ENCODE measurements at places on chromosomes 1 and 21.
A peak's percentile ranks its signal among the peaks of the same experiment; 100 is the strongest.

- no peak for DNase-seq
Observed at GRCh38 chr1:107889524-107889923, 75.5 kb downstream of the VAV3 start.

DNA sequence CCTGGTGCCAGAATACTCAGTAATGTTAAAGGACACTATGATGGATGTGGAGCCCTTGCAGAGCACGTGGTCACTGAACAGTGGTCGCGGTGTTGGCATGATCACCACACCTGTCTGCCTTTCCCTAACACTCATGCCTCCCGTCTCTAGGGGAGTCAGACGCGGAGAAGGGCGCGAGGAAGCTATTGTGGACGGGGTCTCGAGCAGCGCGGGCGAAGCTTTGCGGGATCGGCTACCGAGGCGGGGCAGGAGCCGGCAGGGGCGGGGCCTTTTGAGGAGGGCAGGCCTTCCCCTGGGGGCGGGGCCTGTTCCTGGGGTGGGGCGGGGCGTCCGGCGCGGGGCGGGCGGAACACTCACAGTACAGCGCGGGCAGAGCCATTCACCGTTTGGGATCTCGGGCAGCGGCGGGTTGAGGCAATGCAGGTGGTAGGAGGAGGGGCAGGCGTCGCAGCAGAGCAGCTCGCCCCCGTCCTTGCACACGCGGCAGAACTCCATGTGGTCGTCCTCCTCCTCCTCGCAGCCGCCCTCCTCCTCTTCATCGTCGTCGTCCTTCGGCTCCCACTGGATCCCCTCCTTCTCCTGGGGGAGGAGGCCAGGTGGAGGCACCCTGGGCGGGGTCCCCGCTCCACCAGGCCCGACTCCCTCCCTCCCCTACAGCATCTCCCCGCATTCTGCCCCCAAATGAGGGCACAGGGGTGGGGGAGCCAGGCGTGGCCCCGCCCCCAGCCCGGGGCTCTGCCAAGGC is 31.5 kb downstream of the CHD5 start:
- no peak for DNase-seq

GRCh38 chr1:59015708-59016107 is 231.9 kb upstream of the JUN start:
- DNase-seq: no peak

GRCh38 chr1:20367116-20367585 is 76.5 kb downstream of the VWA5B1 start:
- peak; percentile 79 for DNase-seq

DNA sequence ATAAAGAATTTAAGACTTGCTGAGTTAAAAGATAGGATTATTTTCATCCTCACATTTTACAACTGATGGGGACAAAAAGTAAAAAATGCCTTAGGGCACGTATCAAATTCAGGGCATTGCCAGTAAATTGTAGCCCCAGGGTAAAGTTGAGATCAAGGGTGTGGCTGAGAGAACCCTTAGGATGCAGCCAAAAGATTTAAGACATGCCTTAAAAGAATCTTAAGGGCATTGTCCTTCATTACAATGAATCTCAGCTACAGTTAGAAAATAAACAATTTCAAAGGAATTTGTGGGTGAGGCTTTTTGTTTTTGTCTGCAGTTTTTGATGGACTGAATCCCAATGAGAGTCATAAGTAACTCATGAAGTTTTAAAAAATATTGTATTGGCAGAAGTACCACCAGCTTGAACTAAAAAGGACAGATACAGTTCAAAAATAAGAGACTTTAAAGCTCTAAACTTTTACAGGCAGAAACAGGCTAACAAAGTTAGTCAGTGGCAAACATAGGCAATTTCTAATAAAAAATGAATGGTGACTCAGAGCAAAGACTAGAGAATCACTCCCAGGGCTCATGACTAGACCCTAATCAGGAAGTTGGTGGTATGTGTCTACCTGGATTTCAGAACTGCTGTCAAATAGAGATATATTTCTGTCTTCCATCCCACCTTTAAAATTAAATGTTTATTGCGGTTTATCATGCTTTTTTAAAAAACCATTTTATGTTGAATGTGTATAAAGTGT is 165.1 kb upstream of the SNX7 start:
- no peak for DNase-seq

DNA sequence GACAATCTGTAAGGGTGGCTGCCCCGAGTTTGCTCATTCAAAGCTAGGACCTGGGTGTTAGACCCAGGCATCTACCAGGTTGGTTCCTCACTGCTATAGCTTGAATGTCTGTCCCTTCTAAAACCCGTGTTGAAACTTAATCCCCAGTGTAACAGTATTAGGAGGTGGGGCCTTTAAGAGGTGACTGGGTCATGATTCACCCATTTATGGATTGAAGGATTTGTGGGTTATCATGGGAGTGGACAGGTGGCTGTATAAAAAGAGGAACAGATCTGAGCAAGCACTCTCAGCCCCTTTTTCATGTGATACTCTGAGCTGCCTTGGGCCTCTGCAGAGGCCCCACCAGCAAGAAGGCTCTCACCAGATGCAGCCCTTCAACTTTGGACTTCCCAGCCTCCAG is 29.4 kb downstream of the PSMG1 start:
- DNase-seq: no peak

GRCh38 chr1:175377394-175377793 is 184.8 kb upstream of the KIAA0040 start:
- DNase-seq: no peak

GRCh38 chr21:33966324-33966949 is 50.8 kb upstream of the ATP5PO start:
- DNase-seq: no peak

- no peak for DNase-seq
Observed at GRCh38 chr21:34933609-34934335, 115.3 kb downstream of the RUNX1 start.

DNA sequence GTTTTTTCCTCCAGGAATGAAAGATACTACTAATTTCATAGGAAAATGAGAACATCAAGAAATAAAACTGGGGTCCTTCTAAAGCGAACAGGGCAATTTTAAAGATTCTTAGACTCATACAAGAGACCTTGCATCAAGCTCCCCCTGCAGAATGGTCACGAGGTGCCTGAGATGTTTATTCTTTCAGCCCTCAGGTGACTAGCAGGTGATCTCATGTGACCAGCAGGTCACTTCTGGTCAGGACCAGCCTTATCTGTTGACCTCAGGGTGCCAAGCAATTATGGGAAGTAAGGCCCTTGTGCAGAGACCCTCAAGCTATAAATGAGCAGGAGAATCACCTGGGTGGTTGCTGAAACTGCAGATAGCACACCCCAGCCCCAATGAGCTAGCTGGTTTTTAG is 20.6 kb upstream of the TMEM51 start:
- DNase-seq: no peak

DNA sequence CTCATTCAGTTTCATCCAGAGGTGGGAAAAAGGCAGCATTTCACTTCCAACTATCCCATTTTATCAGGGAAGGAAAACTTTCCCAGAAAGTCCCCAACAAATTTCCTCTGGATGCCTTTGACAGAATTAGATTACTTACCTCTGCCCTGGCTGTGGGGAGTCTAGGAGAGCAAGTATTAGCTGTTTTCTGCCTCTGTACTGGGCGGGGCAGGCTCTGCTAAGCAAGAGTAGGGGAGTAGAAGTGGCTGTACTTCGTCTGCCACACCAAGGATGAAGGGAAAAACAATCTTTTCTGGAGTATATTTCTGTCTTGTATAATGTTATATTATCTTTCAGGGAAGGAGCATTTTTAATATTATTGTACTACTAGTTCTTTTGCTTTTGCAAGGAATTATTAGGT is 78.5 kb downstream of the FNBP1L start:
- DNase-seq: no peak
